NCI-H187 treated with DMSO at 0.1 percent for 48 hours (cell line): ENCODE measurements at places on chromosomes 16 and 17.

- DNase-seq = no peak
Measured at GRCh38 chr16:15701975-15702970, 52.2 kb downstream of the NDE1 start.

DNA sequence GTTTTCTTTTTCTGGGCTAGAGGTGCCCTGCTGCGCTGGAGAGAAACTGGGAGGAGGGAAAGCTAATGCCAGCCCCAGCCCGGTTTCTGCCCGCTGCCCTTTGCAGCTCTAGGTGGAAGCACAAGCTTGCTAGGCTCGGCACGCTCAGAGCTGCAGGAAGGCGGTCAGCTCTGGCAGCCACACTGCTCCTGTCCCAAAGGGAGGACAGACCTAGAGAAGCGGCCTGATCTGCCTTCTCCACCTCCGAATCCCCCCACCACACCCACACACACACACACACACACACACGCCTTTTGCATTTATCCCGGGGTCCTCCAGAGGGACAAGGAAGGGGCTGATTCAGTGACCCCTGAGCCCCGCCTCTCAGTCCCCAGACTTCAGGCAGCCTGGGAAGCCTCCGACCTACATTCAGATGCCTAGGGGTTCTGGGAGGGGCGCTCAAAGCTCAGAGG is 418.1 kb downstream of the SOX9 start:
- DNase-seq = no peak

DNA sequence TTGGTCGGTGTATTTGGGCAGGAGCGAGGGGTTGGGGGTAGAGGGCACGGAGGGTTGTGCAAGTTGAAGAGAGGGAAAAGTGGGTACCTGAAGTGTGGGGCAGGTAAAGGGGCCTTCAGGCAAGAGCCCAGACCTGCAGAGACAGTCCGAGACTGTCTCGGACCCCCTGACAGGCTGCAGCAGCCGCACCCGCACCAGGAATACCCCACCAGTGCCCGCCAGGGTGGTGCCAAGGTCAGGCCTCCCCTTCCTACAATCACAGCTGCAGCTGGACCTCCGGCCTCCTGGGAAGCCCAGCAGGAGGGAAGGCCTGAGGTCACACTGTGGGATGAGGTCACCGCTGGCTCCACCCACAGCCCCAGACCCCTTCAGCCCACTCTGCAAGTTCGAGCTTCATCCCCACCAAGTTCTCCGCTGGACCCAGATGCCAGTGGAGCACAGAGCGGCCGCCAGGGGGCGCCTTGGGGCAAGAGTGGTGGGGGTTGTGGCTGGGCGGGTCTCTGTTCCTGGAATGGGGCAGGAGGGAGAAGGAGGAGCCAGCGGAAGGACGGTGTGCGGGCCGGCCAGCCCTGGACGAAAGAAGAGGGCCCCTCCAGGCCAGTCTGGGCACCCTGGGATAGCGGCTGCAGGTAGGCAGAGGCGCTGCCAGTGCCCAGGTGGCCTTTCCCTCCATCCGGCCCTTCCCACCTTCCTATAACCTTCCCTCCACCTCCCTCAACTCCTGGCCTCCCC is at the start of gene HSD3B7:
HSD3B7 (plus strand) TSS at position 539 of the 732 bp plus-strand sequence. CDS start 452 bp downstream, outside the sequence.
- no peak for DNase-seq

DNA sequence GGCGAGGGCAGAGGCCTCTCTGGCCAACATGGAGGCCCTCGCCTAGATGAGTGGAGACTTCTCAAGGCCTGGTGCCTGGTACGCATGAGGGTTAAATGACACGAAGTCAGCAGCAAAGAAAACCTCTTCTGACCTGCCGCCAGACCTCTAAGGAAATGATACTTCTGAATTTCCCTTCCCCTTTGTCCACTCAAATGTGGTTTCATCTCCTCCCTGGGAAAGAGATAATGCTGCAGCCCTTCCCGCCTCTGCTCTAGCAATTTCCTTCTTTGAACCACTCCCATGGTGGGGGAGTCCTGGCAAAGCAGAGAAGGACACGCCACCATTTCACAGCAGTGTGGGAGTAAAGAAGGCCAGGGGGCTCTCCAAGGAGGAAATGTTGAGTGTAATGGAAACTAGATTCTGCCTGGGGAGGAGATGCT is 65.7 kb upstream of the BCAR1 start:
- DNase-seq = no peak

GRCh38 chr17:79612468-79613194 is 1.8 kb upstream of the RBFOX3 start:
- no peak for DNase-seq

DNA sequence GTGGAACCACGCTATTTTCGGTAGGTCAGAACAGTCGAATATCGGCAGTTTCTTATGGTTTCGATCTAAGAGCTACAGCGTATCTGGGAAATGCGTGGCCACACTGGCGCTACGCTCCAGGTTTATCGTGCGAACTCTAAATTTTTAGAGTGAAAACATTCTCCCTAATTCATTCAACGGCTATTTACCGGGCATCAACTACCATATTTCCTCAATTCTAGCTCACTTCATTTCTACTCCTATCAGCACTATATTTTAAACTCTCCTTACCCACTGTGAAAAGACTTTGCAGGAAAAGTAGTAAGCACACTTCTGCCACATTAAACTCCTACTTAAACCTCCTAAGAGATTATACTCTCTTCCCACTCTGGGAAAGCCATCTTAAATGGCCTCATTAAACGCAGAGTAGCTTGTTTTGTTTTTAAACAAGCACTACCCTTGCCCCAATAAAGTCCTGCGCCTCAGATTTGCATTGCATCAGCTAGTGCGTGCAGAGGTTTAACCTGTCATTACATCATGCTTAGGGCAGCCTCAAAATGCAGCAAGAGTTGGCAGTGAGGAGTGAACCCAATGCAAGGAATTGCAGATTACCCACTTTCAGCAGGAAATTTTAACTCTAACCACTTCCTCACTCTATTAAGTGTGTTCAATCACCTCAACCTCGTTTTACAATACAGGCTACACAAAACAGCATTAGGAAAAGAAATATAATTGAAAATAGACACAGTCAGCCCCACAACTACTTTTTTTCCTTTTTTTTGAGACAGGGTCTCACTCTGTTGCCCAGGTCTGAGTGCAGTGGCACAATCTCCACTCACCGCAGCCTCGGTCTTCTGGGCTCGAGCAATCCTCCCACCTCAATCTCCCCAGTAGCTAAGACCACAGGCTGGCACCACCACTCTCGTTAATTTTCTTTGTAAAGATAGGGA is 18.8 kb downstream of the SIAH1 start:
- no peak for DNase-seq

GRCh38 chr17:51643702-51644490 is 383.6 kb downstream of the UTP18 start:
- DNase-seq = no peak

- no peak for DNase-seq
Measured at GRCh38 chr16:88276591-88276990, 106.2 kb upstream of the ZNF469 start.

GRCh38 chr16:426115-426905 is 861 bp downstream of the RAB11FIP3 start:
- DNase-seq = no peak

- no peak for DNase-seq
Measured at GRCh38 chr16:86228713-86229112, 281.6 kb upstream of the FOXF1 start.

GRCh38 chr16:82389956-82390650 is 220.1 kb upstream of the MPHOSPH6 start:
- no peak for DNase-seq

- no peak for DNase-seq
Measured at GRCh38 chr16:986925-987582, 5.5 kb downstream of the SOX8 start.

DNA sequence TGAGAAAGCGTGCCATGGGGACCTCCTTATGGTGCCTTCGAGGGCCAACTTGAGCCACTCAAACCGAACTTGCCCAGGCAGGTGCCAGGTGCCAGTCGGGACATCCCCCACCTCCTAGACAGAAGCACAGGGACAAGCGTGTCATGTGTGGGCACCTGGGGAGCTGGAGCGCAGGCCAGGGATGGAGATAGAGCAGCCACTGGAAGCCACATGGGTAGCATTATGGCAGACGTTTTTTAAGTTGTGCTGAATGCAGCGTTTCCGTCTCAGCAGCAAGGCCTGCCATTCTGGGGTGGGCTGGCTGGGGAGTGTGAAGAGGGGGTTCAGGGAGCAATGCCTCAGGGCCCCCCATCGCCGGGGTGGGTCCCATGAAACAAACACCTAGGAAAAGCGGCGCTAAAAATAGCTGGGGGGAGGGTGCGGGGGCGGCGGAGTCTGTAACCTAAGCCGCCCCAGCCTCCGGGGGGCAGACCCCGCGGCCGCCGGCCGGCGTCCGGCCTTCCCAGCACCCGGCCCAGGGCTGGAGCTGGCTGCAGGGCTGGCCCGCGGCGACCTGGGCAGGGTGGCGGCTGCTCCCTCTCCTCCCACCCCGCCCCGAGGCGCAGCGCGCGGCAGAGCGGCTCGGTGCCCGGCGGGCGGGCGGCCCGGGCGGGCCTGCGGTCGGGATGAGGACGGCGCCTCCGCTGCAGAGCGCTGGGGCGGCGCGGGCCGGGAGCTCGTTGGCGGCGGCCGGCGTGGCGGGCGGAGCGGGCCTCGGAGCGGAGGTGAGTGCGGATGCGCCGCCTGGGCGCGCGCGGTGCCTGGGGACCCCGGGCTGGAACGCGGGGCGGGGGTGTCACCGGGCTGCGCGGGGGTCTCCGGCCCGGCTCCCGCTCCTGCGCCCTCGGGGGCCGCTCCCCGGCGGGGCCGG is at the start of gene ZNF469:
ZNF469 (plus strand) TSS at position 469 of the 910 bp plus-strand sequence. CDS start 44,512 bp downstream, outside the sequence.
- no peak for DNase-seq

DNA sequence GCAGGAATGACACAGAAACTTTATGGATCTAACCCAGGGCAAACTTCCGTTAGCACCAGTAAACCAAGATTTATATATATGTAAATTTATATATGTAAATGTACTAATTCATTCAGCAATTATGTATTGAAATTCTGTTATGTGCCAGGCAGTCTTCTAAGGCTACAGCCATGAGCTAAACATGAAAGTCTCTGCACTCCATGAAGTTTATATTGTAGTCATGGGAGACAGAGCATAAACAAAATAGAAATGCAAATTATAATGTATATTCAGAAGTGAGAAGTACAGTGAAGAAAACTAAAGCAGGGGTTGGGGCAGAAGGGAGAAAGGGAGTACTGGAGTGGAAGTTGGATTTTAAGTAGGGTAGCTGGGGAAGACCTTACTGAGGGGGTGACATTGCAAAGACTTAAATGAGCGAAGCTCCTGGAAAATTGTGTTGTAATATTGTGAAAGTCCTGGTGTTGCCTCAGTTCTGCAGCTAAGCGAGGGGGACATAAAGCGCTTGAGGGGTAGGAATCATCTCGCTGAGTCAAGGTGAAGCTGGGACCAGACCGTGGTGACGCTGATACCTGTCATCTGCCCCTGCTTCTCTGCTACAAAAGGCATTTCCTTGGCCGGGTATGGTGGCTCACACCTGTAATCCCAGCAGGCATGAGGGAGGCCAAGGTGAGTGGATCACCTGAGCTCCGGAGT is 64.8 kb downstream of the YPEL2 start:
- DNase-seq = no peak

DNA sequence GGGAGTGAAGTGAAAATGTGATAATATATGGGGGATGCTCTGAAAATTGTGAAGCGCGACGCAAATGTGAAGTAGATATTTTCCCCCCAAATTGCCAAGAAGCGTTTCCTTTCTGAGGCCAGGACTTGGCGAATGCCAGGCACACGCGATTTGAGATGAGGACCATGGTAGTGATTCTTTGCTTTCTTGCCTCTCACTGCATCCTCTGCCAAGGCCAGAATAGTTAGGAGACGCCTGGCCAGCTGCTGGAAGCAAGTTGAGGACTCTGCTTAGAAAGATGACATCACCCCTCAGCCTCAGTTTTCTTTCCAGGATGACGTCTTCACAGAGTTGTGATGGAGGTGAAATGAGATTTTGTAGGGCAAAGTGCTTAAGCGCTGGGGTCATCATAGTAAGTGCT is 25.9 kb downstream of the PIPOX start:
- no peak for DNase-seq

DNA sequence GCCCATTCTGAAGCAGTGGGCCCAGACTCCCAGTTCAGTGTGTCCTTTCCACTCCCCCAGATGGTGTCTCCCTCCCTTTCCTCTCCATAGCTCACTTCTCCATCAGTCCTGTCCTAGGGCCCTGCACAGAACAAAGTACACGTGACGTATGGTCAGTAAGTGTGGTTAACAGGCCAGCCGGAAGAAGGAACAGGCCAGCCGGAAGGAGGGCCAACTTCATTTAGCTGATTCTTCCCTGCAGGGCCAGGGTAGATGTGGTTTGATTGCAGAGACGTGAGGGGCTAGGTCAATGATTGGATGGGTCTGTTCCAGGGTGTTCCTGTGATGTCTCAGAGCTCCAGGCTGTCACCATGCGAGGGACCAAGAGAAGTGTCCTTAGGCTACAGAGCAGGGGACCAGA is 28.9 kb upstream of the SPPL2C start:
- no peak for DNase-seq

DNA sequence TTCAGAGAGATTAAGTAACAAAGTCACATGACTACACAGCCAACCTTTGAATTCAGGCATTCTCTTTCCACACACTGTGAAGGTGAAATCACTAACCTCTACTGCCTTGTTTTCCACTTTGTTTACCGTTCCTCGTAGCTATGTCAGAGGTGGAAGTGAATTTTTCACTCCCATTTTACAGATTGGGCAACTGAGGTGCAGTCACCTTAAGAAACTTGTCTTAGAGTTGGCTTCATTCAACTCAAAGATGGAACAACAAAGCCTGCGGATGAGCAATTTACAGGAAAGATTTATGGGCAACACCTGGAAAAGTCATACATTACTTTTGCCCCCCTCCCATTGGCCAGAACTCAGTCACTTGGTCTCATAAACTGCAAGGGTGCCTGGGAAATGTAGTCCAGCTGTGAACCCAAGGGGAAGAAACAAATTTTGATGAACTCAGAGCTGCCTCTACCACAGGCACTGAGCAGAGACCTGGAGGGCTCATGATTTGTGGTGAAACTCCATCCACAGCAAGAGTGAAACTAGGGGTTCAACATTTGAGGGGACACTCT is 784.6 kb upstream of the EEF2KMT start:
- DNase-seq = no peak

GRCh38 chr17:42311240-42312034 is 23.1 kb downstream of the STAT5A start:
- no peak for DNase-seq

DNA sequence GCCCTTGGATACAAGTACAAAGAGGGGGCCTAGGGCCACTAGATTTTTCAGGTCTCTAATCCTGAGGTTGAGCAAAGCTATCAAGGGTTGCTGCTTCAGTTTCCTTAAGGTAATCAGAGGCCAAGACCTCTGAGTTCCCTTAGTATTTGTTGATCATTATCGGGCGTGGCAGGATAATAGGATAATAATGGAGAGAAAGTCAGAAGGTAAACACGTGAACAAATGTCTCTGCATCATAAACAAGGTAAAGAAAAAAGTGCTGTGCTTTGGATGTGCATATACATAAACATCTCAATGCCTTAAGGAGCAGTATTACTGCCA is 41.5 kb upstream of the YPEL2 start:
- DNase-seq = no peak

GRCh38 chr16:27240948-27241531 is 27.5 kb downstream of the NSMCE1 start:
- no peak for DNase-seq
